ELF-1 (cell line): ENCODE measurements at places on chromosomes 4 and X.
A peak's percentile ranks its signal among the peaks of the same experiment; 100 is the strongest.

- DNase-seq = peak; percentile 56
Observed at GRCh38 chrX:54785901-54786300, 12.2 kb downstream of the ITIH6 start.

DNA sequence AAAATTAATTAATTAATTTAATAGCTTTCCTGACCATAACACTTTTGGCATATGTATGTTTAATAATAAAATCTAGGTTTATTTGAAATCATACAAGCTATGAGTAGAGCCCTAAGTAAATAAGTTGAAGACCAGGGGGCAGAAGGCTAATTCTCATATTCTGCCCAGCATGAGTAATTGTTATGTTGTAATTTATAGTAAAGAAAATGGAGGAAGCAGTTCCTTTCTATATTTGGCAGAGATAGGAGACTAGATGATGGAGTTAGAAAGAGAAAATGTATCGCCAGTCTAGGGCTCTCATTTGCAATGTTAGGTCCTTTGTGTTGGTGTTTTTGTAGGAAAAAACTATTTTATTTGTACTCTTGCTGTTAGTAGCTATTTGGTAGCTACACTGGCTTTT, 89.1 kb downstream of the FNIP2 start:
- no peak for DNase-seq

- DNase-seq = no peak
Observed at GRCh38 chrX:20007962-20008622, 17.2 kb upstream of the BCLAF3 start.

GRCh38 chrX:71364221-71364620, 1.9 kb upstream of the TAF1 start:
- DNase-seq = no peak

DNA sequence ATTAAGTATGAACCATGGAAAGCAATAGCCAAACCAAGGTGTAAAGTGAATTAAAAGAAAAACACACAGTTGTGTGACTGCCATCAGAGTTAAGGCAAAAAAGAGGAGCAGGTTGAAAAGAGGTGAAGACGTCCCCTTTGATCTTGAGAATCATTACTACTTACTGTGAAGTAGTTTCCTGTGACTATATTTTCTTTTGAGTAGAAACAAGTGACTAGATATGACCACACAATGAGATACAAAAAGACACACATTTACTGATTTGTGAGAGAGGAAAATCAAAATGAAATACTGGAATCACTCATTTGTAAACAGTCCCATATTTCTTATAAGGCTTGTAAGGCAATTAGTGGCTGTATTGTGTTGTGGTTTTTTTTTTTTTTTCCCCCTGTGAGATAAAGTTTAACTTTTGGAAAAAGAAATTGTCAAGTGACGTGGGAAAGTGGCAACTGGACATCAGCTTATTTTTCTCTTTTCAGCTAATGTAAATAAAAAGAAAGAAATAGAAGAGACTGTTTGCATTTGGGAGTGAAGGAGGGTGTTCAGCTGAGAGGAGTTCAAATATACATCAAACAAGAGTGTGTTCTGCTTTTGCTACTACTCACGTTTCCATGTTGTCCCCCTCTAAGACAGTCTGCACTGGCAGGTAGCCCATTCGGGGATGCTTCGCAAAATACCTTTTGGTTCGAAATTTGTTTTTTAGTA, 106.4 kb upstream of the FTHL17 start:
- no peak for DNase-seq

- no peak for DNase-seq
Observed at GRCh38 chr4:176383273-176384077, 63.7 kb downstream of the SPCS3 start.

- DNase-seq = no peak
Observed at GRCh38 chr4:150251752-150252190, 173.5 kb downstream of the DCLK2 start.
